Umbilical cord (tissue), 2 donors: ENCODE measurements at places on chromosomes 6 and 20. TPM values are rescaled to one million over a fixed set of nuclear protein-coding genes. Genes with fewer than 3 reads are reported as not detected.

Gene KIAA0408
- total RNA-seq: 2.9 TPM

Gene EEF1A2
- 7.2 TPM for total RNA-seq

Gene MCHR2
- total RNA-seq: 12.8 TPM

Gene PLN
- 177 TPM for total RNA-seq

Gene MLN
- total RNA-seq: not detected

Gene ACAT2
- total RNA-seq: 26.5 TPM

Gene GNRH2
- total RNA-seq: not detected

Gene SRSF6
- 30.1 TPM for total RNA-seq

Gene GTSF1L
- not detected for total RNA-seq

Gene REM1
- total RNA-seq: not detected

Gene KIF25
- not detected for total RNA-seq

Gene NR2E1
- 0.48 TPM for total RNA-seq

Gene ZNF334
- total RNA-seq: 12.0 TPM

Gene SYTL3
- total RNA-seq: 1.7 TPM

Gene KCNK15
- total RNA-seq: 0.96 TPM

Gene ZNF831
- 0.96 TPM for total RNA-seq

Gene TPX2
- 5.3 TPM for total RNA-seq

Gene FAXC
- total RNA-seq: 5.3 TPM

Gene OLIG3
- not detected for total RNA-seq

Gene BPIFA1
- total RNA-seq: not detected

Gene DPPA5
- total RNA-seq: not detected

Gene SPINT3
- 12.0 TPM for total RNA-seq

Gene HRH3
- total RNA-seq: not detected

Gene GGTLC1
- total RNA-seq: not detected

Gene IPCEF1
- total RNA-seq: 4.1 TPM

Gene CNR1
- total RNA-seq: 4.8 TPM

Gene LY6G6F
- not detected for total RNA-seq

Gene FERMT1
- total RNA-seq: 2.6 TPM

Gene VSTM2L
- total RNA-seq: not detected

Gene GRIK2
- 38.5 TPM for total RNA-seq

Gene SMIM28
- not detected for total RNA-seq

Gene SLC2A10
- total RNA-seq: 33.5 TPM

Gene ECT2L
- not detected for total RNA-seq

Gene FKBP1C
- total RNA-seq: not detected

Gene NTSR1
- 1.4 TPM for total RNA-seq

Gene MYB
- total RNA-seq: 0.72 TPM

Gene KHDRBS2
- 2.4 TPM for total RNA-seq

Gene NHLRC1
- 5.5 TPM for total RNA-seq
